ENCODE measurements at places on chromosomes 5 and 9. TPM values are rescaled to one million over a fixed set of nuclear protein-coding genes. Genes with fewer than 3 reads are reported as not detected.
A peak's percentile ranks its signal among the peaks of the same experiment; 100 is the strongest.

The GFPT2 gene
- total RNA-seq = 28.9 TPM

DNA sequence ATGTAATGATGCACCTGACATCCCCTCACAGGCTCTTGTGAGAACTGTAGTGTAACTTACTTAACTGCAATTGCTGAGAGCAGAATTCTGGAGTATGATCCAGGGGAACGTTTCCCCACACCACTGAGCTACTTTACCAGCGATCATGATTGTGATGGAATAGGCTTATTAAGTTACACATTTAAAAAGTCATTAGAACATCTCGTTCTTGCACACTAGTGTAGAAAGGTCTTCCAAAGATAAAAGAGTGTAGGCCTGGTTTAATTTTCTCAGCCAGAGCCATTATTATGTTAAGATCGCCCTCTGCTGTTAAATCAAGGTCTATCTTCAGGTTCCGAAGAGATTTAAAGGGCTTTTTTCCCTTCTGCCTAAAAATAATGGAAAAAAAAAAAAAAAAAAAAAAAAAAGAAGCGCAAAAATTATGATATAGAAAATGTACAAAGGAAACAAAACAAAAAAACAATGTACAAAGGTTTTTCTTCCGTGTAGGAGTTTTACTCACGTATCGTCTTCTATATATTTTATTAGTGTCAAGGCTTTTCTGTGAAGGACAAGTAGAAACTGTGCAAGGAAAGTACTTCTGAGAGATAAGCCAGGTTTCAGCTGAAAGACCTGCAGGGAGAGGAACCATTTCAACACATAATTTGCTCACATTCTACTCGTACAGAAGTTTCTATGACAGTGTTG, 18.6 kb upstream of the MOB3B start:
- DNase-seq = peak; percentile 63

- DNase-seq = no peak
Observed at GRCh38 chr5:33228149-33228548, 212.6 kb upstream of the TARS1 start.

DNA sequence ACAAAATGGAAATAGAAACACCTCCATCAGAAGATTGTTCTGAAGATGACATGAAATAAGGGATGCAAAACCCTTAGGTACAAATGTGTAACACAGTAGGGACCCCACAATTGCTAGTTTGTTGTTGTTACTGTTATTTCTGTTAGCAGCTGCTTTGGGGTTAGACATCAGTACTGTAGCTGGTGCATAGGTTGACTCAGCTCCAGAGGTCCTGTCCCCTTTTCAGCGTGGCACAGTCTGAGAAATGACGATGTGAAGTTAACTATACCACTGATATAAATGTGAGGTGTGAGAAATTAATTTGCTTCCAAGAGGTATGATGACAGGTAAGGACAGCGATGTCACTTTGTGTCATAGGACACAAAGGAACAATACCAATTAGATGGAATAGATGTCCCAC, 384.6 kb upstream of the KLF4 start:
- DNase-seq = no peak

GRCh38 chr9:123318961-123319421, 37.0 kb upstream of the CRB2 start:
- no peak for DNase-seq

The BTNL3 gene
- total RNA-seq = not detected

GRCh38 chr5:139392678-139393496, 2.0 kb downstream of the PROB1 start:
- DNase-seq = no peak

DNA sequence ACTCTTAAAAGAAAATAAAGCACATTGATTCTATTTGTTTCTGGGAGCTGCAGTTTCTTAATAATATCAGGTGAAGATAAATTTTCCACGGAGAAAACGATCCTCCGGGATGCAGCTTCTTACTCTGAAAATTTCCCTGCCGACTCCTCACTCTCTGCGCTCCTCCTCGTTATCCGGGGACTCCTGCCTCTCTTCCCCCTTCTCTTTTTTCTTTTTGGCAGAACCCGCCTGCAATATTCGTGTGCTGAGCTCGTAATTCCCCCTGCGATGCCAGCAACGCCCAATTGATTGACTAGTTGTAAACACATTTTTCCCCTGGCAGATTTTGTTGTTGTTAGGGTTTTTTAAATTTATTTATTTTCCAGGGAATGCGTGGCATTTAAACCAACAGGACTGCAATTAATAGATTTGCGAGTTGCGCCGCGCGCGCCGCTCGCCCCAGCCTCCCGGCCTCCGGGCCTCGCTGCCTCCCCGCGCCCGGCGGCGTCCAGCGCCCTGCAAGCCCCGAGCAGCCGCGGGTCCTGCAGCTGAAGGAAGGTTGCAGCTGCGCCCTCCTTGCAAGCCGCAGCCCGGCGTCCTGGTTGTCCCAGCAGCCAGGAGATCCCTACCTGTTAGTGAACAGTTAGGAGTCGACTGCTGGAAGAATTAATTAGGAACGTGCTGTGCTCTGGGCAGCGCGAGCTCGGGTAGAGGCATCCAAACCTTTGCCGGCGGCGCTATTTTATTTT, 2.2 kb downstream of the NTNG2 start:
- DNase-seq = no peak

The CAMK4 gene
- total RNA-seq = 3.2 TPM

DNA sequence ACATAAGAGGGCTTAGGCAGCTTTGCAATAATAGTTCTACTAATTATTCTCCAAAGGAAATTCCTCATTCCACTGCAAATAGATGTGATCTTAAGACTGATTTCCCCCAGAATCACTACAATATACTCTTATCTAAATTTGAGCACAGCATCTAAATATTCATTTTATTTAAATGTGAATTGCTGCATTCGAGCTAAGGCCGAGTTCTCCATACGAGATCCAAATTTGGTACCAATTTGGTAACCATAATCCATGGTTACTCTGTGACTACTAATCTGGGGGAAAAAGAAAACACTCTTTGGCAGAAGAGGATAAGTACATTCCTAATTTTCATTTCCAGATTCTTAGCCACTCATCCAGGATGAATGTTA, 19.7 kb upstream of the RIC1 start:
- DNase-seq = no peak

GRCh38 chr9:108125625-108126024, 636.1 kb upstream of the KLF4 start:
- peak; percentile 11 for DNase-seq

DNA sequence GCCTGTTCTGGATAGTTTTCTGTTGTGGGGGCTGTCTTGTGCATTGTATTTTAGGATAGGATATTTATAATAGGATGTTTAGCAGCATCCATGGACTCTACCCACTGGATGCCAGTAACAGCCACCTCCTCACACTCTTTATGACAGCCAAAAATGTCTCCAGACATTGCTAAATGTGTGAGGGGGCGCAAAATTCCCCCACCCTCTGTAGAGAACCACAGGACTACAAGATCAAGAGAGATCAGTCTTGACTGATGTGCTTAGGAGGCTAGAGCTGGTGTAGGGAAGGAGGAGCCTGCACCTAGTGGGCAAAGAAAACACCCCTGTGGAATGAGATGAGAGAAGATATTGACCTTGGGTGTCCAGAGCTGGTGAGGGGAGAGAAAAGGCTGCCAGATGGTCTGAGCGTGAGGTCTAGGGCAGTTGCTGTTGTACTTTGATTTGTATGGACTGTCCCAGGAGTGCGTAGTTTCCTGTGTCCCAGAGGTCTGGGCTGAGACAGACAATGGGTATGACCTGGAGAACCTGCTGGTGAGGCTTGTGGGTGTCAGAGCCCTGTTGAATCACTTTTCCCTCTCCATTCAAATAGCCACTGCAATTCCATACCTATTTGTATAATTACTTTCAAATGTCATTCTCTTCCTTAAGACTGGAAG, 16.3 kb downstream of the DAPK1 start:
- no peak for DNase-seq

GRCh38 chr9:93828331-93829097, 126.6 kb downstream of the BARX1 start:
- DNase-seq = no peak
